Astrocyte of the hippocampus (primary cell): ENCODE measurements at places on chromosomes 1 and 21.
A peak's percentile ranks its signal among the peaks of the same experiment; 100 is the strongest.

GRCh38 chr1:218946147-218946546, 227.5 kb upstream of the LYPLAL1 start:
- no peak for DNase-seq

GRCh38 chr1:51708911-51709760, 92.2 kb downstream of the OSBPL9 start:
- DNase-seq: no peak

- no peak for DNase-seq
These were observed 41.0 kb upstream of the GREM2 start for GRCh38 chr1:240652961-240653409.

GRCh38 chr1:160354388-160354985, 11.3 kb downstream of the NCSTN start:
- peak; percentile 47 for DNase-seq

DNA sequence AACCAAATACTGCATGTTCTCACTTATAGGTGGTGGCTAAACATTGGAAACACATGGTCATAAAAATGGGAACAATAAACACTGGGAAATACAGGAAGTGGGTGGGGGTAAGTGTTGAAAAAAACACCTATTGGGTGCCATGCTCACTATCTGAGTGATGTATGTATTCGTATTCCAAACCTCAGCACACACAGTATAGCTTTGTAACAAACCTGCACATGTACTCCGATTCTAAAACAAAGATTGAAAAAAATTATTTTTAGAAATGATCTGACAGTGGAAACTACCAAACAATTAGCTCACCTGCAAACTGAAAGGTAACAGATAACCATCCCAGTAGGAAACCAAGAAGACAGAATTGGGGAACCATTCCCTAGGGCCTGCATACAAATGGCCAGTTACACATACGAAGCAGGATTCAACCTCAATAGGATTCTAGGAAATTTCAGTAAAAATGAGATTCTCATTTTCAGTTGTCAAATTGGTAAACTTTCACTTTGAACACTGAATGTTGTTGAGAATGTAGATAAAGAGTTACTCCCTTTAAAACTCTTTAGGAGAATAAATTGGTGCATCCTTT, 88.1 kb upstream of the LRRC8D start:
- DNase-seq: no peak

- peak; percentile 58 for DNase-seq
These were observed 3.7 kb downstream of the ITGB2 start for GRCh38 chr21:44916965-44917364.

- peak; percentile 26 for DNase-seq
These were observed 40.3 kb downstream of the RGS5 start for GRCh38 chr1:163162381-163162914.

- peak; percentile 12 for DNase-seq
These were observed 123.2 kb downstream of the DPYD start for GRCh38 chr1:97797403-97798183.

- DNase-seq: no peak
These were observed 25.5 kb upstream of the SEC16B start for GRCh38 chr1:177995369-177995768.

GRCh38 chr21:33852485-33852884, 63.1 kb downstream of the ATP5PO start:
- DNase-seq: no peak

DNA sequence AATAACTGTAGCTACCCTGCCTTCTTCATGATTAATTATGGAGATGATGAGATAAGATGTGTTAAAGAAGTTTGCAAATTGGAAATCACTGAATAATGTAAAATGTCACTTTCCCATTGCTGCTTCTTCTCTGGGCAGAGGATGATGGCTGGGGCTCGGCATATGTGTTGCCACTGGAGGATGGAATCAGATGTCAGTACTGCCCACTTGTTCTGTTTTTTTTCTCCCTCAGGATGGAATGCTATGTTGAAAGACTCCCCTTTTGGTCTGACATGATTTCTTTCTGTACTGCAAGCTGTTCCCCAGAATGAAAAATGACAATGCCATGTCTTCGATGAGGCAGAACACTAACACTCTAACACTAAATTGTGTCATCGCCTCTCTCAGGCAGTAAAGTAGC, 373.9 kb upstream of the SPAG17 start:
- no peak for DNase-seq

DNA sequence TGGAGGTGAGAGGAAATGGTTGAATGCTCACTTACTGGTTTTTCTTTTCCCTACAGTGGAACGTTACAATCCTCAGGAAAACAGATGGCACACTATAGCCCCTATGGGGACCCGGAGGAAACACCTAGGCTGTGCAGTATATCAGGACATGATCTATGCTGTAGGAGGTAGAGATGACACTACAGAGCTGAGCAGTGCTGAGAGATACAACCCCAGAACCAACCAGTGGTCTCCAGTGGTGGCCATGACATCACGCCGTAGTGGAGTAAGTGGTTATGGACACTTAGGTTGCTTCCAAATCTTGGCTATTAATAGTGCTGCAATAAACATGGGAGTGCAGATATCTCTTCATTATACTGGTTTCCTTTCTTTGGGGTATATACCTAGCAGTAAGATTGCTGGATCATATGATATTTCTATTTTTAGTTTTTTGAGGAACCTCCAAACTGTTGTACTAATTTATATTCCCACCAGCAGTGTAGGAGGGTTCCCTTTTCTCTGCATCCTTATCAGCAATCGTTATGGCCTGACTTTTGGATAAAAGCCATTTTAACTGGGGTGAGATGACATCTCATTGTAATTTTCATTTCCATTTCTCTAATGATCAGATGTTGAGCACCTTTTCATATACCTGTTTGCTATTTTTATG, 48.8 kb upstream of the DARS2 start:
- no peak for DNase-seq

DNA sequence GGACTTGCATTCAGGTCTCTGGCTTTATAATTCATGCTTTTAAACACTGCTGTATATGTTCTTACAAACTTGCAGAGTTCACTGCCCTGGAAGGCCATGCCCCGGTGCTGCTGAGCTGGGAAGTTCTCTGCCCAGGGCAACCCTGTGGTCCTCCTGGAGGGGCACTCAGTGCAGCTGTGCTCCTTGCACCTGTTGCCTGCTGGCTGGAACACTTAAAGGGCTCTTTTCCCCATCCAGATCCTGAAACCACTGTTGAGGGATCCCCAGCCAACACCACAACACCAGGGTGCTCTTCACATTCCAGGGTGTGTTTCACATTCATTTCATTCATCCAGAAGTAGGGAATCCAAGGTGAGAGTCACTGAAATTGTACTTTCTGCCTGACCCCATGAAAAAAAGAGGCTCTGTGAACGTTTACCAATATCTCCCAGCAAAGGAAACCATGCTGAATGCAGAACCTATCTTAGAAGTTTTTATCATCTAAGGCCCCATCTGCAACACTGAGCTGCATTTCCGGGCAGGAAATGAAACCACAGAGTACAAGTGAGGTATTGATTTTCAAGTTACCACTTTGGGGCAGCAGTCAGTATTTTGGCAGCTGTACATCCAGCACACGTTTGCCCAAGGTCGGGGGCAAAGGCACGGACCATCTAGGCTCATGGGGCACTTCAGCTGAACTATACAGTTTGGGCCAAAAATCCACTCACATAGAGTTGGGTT, 16.4 kb upstream of the KIAA0040 start:
- no peak for DNase-seq
